Naive thymus-derived CD4-positive, alpha-beta T cell (primary cell): ENCODE measurements at places on chromosomes 12 and 14. TPM values are rescaled to one million over a fixed set of nuclear protein-coding genes. Genes with fewer than 3 reads are reported as not detected.
A peak's percentile ranks its signal among the peaks of the same experiment; 100 is the strongest.

The AVPR1A gene
- total RNA-seq = not detected in 2 replicates

The CFAP251 gene
- 0.38 TPM for total RNA-seq

The SLC7A7 gene
- 71.1 TPM for total RNA-seq

The P2RX2 gene
- total RNA-seq = not detected

The PELI2 gene
- 13.1 TPM for total RNA-seq

The EFS gene
- not detected for total RNA-seq

The INF2 gene
- 75.1 TPM for total RNA-seq

The CFAP54 gene
- total RNA-seq = 0.15 and 0.22 TPM in 2 replicates

The KCNK10 gene
- total RNA-seq = 0.10 TPM

The CYP46A1 gene
- total RNA-seq = not detected in 2 replicates

The DHRS2 gene
- total RNA-seq = not detected

DNA sequence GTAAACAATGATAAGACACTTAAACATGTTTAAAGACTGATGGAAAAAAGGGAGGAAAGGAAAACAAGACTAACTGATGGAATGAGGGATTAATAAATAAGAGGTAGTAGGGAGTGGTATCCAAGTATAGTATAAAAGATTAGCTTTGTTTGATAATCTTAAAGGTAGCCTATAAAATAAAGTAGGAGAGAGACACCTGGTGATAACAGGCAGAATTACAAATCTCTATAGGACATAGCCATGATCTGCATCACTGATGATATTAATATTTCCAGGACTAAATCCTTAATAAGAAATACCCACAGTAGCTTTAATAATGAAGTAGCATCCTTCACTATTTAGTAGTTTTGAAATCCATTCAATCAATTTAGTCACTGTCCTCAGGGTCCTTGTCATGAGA, 30.4 kb downstream of the DLGAP5 start:
- peak; percentile 16 for DNase-seq

GRCh38 chr14:57583396-57583795, 89.7 kb upstream of the CCDC198 start:
- no peak for DNase-seq

GRCh38 chr12:45557016-45557415, 172.5 kb upstream of the ARID2 start:
- DNase-seq = no peak

DNA sequence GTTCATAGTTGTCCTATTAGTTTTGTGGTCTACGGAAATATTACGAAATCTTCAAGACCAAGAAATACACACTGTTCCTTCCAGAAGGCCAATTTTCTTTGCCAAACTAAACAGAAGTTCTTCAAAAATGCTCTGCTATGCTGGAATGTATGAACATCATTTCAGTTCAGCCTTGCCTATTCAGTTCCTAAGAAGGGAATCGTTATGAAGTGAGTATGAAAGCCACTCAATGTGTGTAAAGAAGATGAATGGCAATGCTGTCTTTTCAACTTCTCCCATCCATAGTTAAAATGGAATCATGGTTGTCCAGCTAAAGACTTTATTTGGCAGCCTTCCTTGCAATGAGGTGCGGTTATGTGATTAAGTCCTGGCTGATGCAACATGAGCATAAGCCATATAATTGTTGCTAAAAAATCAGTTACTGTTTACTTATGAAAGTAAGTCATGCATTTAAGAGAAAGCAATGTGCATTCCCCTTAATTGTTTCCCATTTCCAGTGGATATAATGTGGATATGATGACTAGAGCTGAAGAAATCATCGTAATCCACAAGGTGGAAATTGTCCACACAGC, 73.8 kb upstream of the PTPRR start:
- DNase-seq = no peak

DNA sequence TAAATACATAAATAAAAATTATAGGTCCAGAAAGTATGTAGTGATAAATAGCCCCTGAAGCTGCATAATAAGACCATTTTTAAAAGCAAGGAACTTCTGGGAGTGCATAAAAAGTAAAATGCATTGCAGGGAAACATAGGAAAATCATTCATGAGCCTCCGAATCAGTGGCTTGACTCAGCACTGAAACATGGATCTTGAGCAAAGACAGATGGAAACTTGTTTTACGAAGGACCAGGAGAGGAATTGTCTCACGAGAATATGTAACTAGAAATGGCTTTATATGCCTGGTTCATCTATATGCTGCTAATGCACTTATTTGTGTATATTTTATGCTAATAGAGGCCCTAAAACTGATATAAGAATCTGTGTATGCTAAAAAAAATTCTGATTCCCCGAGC, 14.7 kb downstream of the TMEM30B start:
- no peak for DNase-seq

DNA sequence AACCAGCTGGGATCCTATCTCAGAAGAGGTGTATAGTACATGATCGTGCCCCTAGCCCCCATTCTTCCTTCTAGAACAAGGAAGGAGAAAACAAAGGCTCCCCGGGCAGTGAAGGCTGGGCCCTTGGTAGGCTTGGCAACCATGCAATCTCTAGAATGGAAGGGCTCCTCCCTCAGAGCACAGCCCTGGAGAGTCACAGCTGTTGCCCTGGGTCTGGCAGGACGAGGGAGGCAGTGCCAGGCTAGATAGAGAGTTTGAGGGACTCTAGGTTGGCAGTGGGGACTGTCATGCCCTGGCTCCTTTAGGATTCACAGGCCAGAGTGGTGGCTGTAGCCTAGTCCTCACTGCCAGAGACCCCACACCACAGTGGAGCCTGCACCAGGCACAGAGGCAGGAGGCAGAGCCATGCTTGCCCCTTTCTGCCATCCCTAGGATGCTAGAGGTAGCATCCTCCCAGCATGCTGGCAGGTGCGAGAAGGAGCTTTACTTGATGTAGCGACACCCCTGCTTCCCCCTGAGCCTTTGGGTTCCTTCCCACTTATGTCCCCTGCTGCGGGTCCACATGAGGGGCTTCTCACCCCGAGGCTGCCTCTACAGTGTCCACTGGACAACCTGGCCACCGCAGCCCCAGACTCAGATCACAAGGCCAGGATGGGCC, 33.4 kb upstream of the CIPC start:
- DNase-seq = no peak

DNA sequence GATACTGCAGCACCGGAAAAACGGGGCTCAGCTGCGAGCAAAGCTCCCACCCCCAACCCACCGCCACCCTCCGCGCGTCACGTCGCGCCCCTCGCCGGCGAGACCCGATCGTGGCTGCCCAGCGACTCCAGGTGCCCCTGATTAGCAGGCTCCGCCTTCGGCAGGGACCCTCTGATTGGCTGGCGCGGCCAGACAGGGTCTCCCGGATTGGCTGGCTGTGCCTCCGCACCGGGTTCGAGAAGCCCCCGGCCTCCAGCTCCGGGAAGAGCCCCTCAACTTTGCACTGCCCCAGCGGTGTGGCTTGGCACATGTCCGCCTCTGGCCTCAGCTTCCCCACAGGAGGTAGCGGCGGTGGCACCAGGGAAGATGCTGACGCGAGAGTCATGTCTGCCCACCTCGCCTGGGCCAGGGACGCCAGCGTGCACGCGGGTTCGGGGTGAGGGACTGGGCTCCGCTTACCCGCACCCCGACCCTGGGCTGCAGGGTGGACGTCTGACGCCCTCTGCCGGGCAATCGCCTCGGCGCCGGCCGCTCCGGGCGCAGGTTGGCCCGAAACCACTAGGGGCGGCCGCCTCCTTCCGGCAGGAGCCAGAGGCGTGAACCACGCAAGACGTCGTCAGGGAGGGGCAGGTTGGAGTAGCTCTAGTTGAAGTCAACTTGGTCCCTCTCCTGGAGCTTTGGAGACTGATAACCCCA, 498 bp upstream of the RHOF start:
- DNase-seq = peak; percentile 92

DNA sequence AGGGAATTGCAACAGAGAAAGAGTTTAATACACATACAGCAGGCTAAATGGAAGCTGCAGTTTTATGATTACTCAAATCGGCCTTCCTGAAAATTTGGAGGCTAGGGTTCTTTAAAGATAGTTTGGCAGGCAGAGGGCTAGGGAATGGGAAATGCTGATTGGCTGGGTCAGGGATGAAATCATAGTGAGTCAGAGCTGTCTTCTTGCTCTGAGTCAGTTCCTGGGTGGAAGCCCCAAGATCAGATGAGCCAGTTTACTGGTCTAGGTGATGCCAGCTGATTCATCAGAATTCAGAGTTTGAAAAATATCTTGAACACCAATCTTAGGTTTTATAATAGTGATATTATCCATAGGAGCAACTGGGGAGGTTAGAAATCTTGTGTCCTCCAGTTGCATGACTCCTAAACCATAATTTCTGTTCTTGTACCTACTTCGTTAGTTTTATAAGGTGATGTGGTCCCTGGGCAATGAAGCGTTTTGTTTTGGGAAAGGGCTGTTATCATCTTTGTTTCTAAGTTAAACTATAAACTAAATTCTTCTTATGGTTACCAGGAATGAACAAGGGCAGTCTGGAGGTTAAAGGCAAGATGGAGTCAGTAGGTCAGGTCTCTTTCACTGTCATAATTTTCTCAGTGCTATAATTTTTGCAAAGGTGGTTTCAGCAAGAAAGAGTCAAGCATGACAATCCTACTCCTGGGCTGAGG, 257.8 kb upstream of the CCDC196 start:
- no peak for DNase-seq

- DNase-seq = no peak
Observed at GRCh38 chr14:94671870-94672444, 59.8 kb downstream of the SERPINA3 start.

- no peak for DNase-seq
Observed at GRCh38 chr14:55285048-55285652, 13.9 kb downstream of the FBXO34 start.

DNA sequence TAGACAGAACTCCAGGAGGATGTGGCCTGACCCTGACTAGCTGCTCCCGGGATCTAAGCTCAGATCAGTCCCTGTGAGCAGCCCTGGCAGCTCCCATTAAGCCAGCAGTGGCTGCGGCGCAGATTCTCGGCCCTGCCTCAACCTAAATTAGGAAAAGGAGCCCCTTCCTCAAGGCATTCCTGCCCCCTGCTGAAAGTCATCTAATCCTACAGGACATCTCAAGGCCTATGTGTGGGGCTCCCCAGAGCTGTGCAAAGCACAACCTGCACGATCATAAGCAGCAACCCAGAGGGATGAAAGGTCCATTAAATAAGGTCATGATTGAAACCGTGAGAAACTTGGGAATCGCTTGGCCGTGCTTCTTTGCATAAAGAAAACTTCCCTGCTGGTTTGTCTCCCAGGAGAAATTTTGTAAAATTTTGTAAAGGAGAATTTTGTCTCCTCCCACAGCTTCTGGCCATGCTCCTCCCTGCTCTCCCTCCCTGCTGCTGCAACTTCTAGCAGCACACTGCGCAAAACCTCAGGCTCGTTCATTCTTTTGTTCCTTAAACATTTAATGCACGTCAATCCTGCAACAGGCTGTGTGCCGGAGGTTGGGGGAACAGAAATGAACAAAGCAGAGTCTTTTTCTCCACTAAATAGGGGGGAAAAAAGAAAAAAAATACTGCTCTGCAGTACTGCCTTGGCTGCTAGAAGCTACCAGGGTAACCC, 96.6 kb upstream of the SLC35F4 start:
- no peak for DNase-seq

- DNase-seq = no peak
Observed at GRCh38 chr14:53526200-53526599, 373.1 kb upstream of the DDHD1 start.

- DNase-seq = no peak
Observed at GRCh38 chr12:116137318-116137717, 140.2 kb downstream of the MED13L start.

DNA sequence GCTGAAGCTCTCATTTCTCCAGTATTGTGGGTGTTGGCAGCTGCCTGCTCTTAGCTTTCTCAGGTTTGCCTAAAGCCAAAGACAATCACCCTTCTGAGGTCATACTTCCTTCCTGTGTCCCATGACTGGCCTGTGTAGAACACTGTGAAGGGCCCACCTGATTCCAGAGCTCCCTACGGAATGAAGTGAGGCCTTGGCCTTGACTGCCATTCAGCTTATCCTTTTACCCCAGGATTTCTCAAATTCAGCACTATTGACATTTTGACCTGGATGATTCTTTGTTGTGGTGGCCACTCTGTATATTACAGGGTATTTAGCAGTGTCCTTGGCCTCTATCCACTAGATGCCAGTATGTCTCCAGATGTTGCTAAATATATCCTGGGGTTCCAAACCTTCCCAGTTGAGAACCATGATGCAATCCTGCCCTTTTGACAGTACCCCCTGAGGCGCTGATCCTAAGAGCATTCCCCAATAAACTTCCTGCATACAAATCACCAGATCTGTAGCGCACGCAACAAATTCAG, 112.3 kb upstream of the KRR1 start:
- no peak for DNase-seq

- no peak for DNase-seq
Observed at GRCh38 chr12:27818401-27818918, 38.4 kb upstream of the MANSC4 start.

DNA sequence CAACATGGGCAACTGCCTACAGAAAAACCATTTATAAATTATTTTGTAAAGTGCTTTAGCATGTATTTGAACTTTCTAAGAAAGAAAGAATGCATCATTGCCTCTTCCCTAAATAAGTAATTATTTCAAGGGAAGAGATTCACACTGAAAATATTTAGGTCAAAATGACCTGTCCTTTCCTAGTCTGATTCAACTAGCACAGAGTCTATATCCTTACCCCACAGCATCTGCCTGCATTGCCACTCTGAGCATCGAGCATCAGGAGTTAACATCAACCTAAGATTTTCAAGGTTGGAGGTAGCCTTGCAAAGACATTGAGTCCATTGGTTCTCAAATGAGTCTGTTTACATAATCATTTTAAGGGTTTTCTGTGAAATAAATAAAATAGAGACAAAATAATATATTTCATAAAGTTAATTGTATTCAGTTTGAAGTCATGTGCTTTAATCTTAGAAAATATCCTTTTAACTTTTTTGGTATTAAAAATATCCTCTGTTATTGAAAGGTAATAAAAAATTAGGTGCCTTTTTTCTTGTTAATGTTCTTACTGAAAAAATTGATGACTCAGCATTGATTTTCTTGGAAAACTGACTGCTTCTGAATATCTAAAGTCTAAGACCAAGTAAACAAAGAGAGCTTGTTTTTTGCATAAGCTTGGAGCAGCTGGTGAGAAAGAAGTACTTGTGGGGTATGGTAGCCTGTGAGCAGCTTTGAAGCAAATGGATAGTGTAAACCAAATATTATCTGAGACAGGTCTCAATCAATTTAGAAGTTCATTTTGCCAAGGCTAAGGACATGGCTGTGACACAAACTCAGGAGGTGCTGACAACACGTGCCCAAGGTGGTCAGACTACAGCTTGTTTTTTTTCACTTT, 269.0 kb upstream of the CLEC14A start:
- no peak for DNase-seq

- no peak for DNase-seq
Observed at GRCh38 chr12:62917926-62918325, 17.0 kb downstream of the PPM1H start.

DNA sequence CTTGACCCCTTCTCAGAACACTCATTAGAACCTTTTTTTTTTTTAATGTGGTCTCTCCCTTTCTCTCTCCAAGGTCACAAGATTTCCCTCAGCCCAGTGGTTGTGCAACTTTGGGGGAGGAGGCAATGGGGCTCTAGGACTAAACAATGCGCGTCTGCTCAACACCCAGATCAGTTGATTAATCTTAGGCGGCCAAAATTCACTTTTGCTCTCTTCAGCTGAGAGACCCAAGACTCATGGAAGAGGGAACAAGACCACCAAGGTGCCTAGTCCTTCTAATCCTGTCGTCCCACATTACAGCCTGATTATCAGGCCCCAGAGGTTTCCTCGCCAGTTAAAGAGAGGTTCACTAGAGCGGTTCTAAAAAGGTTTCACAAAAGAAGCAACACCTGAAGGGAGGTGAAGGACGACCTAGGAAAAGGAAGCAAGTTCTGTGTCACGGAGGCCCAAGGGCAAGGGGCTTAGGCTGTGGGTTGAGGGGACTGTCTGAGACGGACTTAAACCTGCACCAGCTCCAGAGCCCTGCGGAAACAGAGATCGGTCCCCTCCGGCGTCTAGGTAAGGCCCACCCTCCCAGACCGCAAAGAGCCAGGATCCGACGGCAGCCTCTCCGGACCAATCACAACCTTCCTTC, 824 bp upstream of the TARBP2 start:
- peak; percentile 42 for DNase-seq
